ENCODE measurements at places on chromosomes 7 and 10. TPM values are rescaled to one million over a fixed set of nuclear protein-coding genes. Genes with fewer than 3 reads are reported as not detected.

PTPRZ1 gene
- total RNA-seq = 0.57 TPM

DNA sequence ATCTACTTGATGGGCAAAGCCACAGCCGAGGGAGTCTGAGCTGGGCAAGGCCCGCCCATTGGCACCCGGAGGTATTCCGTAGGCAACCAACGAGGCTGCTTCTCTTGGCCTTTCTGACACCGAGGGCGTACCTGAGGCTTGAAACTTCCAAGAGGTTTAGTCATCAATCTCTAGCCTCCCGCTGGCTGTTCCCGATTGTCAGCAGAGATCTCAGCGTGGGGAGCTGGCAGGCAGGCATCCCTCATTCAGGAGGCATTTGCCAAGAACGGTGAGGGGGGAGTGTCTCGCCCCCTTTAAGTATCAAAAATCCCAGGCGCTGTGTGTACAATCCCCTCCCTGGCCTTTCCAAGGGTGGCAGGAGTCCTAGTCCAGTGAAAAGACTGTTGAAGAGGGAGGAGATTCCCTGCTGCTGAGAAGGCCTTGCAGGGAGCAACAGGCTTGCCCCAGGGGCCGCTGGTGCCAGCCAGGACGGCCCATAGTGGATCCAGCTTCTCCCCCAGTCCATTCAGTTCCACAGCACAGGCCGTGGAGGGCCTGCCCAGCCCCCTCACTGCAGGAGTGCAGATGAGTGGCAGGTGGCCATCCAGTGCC lies 39.7 kb downstream of the OAT start:
- no peak overlapping the region for H3K4me3 ChIP-seq
- no peaks in the 10 kb centered on the region for H3K27me3 ChIP-seq
- H3K4me1 ChIP-seq = no peaks in the 10 kb centered on the region

EGR2 gene
- total RNA-seq = 6.0 TPM

- H3K27me3 ChIP-seq = no peaks in the 10 kb centered on the region
- no peaks in the 10 kb centered on the region for H3K4me1 ChIP-seq
- H3K4me3 ChIP-seq = no peak overlapping the region
- no peaks in the 10 kb centered on the region for H3K36me3 ChIP-seq
- DNase-seq = no peak
Measured at GRCh38 chr7:90298145-90299038, 22.7 kb downstream of the FAM237B start.

- no peaks in the 10 kb centered on the region for H3K36me3 ChIP-seq
- no peaks in the 10 kb centered on the region for H3K4me1 ChIP-seq
- H3K27me3 ChIP-seq = no peaks in the 10 kb centered on the region
- no peak for DNase-seq
Measured at GRCh38 chr10:4353059-4353655, 472.9 kb upstream of the AKR1E2 start.

DNA sequence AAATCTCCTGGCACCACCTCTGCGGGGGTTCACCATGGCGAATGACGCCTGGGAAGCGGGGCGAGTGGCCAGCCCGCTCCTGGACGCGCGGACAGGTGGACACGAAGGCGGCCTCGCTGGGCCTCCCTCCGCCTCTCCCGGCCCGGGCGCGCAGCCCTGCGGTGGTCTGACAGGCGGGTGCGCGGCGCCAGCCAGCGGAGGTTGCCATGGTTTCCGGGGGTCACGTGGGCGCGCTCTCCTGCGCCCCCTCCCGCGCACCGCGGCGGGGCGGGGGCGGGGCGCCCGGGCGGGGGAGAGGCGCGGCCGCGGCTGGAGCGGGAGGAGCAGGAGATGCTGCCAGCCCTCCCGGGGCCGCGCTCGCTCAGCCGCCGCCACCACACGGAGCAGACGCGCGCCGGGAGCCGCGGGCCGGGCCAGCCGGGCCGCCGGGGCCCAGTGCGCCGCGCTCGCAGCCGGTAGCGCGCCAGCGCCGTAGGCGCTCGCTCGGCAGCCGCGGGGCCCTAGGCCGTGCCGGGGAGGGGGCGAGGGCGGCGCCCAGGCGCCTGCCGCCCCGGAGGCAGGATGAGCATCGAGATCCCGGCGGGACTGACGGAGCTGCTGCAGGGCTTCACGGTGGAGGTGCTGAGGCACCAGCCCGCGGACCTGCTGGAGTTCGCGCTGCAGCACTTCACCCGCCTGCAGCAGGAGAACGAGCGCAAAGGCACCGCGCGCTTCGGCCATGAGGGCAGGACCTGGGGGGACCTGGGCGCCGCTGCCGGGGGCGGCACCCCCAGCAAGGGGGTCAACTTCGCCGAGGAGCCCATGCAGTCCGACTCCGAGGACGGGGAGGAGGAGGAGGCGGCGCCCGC lies at the start of gene PRKAR2B:
PRKAR2B (plus strand) TSS at position 359 of the 848 bp plus-strand sequence; CDS start at position 562, 203 bp downstream.
- H3K4me3 ChIP-seq = peak within 1 kb of the TSS; percentile 90
- H3K27me3 ChIP-seq = no peaks in the 10 kb centered on the region
- no peaks in the 10 kb centered on the region for H3K4me1 ChIP-seq
- no peaks in the 10 kb centered on the region for H3K36me3 ChIP-seq

DNA sequence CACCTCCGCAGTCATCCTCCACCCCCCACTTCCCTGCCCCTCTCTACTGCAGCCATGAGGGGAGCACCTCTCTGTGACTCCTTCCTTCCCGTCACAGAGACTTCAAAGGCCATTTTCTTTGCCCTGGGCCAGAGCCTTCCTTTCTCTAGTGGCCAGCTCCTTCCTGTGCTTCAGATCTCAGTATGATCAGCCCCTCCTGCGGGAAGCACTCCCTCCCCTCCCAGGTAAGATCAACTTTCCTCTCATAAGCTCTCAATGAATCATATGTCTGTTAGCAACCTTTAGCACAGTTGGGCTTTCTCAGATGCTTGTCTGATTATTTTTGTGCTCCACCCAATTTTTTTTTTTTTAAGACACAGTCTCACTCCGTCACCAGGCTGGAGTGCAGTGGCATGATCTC lies 241.0 kb upstream of the PRSS1 start:
- H3K27me3 ChIP-seq = no peaks in the 10 kb centered on the region
- H3K36me3 ChIP-seq = no peaks in the 10 kb centered on the region
- no peak overlapping the region for H3K4me3 ChIP-seq
- H3K27ac ChIP-seq = no peak overlapping the region
- H3K4me1 ChIP-seq = no peaks in the 10 kb centered on the region
- DNase-seq = no peak

ANKRD30A gene
- total RNA-seq = not detected

CUZD1 gene
- total RNA-seq = 1.1 TPM

DNA sequence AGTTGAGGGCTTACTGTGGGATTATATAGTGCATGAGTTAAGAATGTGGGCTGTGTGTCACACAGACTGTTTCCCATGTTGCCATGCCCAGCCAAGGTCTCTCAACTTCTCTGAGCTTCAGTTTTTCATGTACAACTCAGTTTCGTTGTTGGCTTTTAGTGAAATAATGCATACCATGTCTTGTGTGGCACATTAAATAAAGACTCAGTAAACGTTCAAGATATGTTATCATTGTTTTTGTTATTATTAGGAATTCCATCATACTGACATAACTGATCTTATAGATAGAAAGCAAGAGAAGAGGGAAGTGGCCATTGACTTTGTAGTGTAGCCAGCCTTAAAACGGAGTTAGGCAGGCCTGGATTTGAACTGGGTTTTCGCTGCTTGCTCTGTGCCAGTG lies 2.9 kb downstream of the CDK14 start:
- no peak for DNase-seq
- H3K4me3 ChIP-seq = no peak overlapping the region
- no peaks in the 10 kb centered on the region for H3K27me3 ChIP-seq
- H3K36me3 ChIP-seq = no peaks in the 10 kb centered on the region
- H3K27ac ChIP-seq = no peak overlapping the region

- H3K4me3 ChIP-seq = no peak overlapping the region
- H3K27me3 ChIP-seq = no peaks in the 10 kb centered on the region
- no peaks in the 10 kb centered on the region for H3K36me3 ChIP-seq
- no peaks in the 10 kb centered on the region for H3K4me1 ChIP-seq
- no peak overlapping the region for H3K27ac ChIP-seq
Measured at GRCh38 chr7:86904949-86905834, 154.3 kb downstream of the ELAPOR2 start.

DNA sequence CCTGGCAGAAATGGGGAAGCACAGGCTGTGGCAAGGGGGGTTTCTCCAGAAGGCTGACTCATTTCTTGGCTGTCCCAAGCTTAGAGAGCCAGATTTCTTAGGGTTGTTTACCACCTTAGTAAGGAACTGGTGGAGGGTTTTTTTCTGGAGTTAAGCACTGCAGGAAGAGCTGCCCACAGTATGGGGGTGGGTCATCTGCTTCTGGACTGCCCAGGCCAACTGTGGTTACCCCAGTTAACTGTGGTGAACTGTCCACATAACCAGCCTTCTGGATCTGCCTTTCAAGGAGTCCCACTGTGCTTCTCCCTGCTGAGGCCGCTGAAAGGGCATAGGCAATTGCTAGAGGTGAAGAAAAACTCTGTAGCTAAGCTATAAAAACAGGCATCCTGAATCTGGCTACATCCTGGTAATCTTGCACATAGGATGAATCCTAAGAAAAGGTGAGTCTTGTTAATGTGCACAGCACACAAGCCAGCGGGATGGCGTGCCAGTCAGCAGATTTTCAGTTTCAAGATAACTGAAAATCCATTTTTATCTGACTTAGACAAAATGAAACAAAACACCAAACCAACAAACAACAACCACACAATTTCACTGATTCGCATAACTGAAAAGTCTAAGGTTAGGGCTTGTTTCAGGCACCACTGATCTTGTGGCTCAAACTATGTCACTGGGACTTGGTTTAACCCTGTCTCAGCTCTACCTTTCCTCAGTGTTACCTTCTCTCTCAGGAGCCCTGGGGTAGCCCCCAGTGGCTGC lies 21.6 kb upstream of the TSPAN33 start:
- H3K4me3 ChIP-seq = no peak overlapping the region
- H3K27me3 ChIP-seq = no peaks in the 10 kb centered on the region
- no peak for DNase-seq
- H3K27ac ChIP-seq = no peak overlapping the region
- no peaks in the 10 kb centered on the region for H3K36me3 ChIP-seq
- no peaks in the 10 kb centered on the region for H3K4me1 ChIP-seq

- H3K4me3 ChIP-seq = no peak overlapping the region
- no peaks in the 10 kb centered on the region for H3K4me1 ChIP-seq
- no peaks in the 10 kb centered on the region for H3K27me3 ChIP-seq
- DNase-seq = no peak
Measured at GRCh38 chr7:132453826-132454225, 122.4 kb downstream of the PLXNA4 start.
